Activated T-cell treated with anti-CD3 and anti-CD28 coated beads, Interleukin-2, amount 50 U/mL, for 72 hours (primary cell): ENCODE measurements at places on chromosomes 3 and 15.

DNA sequence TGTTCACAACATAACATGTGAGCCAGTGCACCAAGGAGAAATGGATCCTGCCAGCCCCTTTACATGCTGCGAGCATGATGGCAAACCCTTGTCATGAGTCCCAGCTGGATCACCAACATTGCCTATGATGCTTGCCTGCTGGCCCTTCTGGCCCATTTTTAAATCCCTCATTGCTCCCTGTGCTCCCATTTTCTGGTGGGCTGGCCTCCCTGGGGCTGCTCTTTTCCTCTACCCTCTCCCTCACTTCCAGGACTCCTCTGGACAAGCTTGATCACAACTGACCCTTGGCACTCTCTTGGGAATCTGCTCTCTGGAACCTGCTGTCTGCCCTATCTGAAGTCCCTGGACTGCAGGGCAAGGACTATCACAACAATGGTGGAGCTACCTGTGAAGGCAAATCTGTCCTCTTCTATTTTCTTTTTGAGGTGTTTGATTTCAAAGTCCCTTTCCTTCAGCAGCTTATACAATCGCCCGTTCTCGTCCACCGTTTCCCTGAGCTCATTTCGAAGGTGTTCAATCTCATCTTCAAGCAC lies 16.3 kb downstream of the CCDC13 start:
- no peak for DNase-seq

- no peak for DNase-seq
Measured at GRCh38 chr3:133937061-133937686, 41.5 kb upstream of the RAB6B start.

DNA sequence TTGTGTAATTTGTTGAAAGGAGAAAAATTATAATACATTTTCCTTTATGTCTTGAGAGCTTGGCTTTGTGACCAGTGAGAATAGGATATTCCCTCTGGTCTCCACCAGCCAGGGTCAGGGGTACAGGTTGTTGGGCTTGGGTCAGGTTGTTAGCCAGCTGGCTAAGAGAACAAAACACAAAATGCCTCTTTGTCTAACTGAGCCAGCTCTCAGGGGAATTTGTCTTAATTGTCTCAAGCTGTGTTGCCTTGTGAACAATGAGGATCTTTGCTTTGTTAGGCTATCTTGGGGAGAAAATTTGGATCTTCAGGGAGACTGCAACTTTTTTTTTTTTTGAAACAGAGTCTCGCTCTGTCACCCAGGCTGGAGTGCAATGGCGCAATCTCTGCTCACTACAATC lies 17.7 kb upstream of the GK5 start:
- DNase-seq, result no peak

GRCh38 chr3:174951034-174951433 lies 91.9 kb downstream of the NAALADL2 start:
- no peak for DNase-seq

- no peak for DNase-seq
Measured at GRCh38 chr3:38000242-38000916, 9.8 kb downstream of the VILL start.

GRCh38 chr15:90814191-90814821 lies 54.1 kb upstream of the FURIN start:
- no peak for DNase-seq

- peak; percentile 6 for DNase-seq
Measured at GRCh38 chr15:42494998-42495360, 455 bp upstream of the SNAP23 start.

GRCh38 chr3:39965461-39965860 lies 156.1 kb downstream of the MYRIP start:
- no peak for DNase-seq

DNA sequence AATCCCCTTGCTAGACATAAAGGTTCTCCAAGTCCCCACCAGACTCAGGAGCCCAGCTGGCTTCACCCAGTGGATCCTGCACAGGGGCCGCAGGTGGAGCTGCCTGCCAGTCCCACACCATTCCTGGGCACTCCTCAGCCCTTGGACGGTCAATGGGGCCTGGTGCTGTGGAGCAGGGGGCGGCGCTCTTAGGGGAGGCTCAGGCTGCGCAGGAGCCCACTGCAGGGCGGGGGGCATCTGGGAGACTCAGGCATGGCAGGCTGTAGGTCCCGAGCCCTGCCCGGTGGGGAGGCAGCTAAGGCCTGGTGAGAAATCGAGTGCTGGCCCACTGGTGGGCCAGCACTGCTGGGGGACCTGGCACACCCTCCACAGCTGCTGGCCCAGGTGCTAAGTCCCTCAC lies 75.1 kb upstream of the TBC1D5 start:
- no peak for DNase-seq

DNA sequence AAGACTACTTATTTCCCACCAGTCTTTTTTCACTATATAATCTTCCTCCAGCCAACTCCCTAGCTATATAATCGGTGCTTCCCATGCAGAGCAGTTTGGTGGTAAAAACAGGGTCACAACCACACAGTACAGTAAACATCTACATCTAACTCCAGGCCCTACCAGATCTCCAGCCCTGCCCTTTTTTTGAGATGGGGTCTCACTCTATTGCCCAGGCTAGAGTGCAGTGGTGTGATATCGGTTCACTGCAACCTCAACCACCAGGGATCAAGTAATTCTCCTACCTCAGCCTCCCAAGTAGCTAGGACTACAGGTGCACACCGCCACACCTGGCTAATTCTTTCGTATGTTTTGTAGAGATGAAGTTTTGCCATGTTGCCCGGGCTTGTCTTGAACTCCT lies 49.1 kb upstream of the TLE3 start:
- DNase-seq, result no peak

DNA sequence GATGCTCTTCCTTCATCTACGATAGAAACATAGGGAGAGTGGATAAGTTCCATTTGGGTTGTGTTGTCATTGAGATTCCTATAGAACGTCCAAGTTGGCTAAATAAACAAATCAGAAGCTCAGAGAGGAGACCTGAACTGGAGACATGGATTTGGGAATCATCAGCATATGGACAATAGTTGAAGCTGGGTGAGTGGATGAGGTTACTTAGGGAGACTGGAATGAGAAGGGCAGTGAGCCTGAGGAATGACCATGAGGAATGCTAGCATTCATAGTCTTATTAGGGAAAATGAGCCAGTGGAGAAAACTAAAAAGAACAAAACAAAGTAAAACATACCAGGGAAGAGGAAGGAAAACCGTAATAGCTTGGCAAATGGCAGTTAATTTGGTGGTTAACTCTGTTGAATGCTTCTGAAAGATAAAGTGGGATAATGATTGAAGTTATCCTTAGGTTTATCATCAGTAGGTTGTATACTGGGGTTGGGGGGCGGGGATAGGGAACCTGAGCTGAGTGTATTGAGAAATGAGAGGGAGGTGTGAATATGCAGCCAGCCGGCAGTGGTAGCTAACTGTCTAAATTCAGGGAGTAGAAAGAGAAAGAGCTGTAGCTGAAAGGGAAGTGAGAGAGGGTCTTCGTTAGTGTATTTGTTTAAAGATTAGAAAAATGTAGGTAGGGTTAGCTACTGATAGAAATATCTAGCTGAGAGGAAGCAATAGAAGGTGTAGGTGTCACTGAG lies 74.6 kb downstream of the ARHGEF26 start:
- no peak for DNase-seq

DNA sequence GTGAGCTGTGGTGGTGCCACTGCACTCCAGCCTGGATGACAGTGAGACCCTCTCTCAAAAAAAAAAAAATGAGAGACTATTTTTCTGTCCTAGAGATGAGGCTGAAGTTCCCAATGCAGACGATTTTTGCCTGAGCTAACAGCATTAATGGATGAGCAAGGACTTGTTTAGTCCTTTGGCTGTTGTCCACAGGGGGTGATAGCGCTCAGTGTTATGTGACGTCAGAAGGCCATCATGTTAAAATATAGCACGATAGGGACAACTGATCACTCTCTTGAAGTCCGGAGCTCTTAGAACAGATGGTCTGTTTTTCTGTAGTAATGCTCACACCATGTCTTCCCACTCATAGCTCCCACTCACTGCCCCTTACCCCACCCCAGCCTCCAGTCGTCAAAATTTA lies 6.8 kb downstream of the TRNT1 start:
- no peak for DNase-seq

- no peak for DNase-seq
Measured at GRCh38 chr15:69823223-69823907, 274.4 kb downstream of the TLE3 start.

DNA sequence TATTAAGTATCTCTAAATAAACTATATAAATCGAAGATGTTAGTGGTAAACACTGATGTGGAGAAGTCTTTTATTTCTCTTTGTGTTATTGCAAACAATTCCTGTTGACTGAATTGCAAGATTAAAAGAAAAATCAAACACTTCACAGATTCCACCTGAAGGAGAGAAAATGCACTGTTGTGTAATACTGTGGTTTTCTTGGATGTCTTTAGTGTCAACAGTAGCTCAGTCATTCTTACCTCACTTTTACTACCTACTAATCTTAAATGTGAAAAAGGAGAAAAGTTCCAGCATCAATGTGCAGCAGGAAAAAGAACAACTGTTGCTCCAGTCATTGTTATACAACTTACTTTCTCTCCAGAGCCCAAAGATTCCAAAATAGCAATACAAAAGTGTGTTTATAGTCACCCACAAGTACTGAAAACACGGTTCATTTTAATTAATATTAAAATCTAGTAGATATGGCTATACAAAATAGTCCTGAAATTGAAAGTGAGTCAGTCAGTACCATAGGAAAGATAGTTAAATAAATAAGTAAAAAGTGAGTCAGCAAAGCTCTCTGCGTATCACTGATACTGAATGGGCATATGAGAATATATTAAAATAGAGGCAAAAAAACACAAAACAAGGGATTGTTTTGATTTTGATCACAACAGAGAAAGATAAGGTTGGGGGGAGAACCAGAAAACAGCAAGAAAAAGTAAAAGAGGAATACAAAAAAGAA lies 90.5 kb upstream of the CSPG5 start:
- no peak for DNase-seq

DNA sequence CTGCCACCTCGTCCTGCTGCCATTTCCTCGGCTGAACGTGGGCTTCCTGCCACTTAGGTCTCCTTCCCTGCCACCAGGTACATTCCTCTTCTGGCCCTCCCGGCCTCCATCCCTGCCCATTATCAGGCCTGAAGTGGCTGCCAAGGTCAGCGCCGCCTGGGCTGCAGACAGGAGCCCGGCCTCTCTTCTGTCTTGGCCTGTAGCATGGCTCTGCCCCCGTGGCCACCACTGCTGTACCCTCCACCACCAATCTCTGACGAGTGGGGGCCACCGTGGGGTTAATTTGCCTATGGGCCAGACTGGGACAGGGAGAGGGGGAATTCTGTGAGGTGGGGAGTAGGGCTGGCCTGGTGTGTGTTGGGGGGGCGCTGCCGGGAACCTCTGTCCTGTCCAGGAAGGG lies 2.0 kb upstream of the BAHD1 start:
- no peak for DNase-seq

- DNase-seq, result no peak
Measured at GRCh38 chr3:152549263-152549662, 280.5 kb downstream of the MBNL1 start.

GRCh38 chr3:108569336-108569735 lies 19.9 kb downstream of the CIP2A start:
- DNase-seq, result no peak

GRCh38 chr3:67033079-67033478 lies 35.0 kb downstream of the KBTBD8 start:
- DNase-seq, result no peak

DNA sequence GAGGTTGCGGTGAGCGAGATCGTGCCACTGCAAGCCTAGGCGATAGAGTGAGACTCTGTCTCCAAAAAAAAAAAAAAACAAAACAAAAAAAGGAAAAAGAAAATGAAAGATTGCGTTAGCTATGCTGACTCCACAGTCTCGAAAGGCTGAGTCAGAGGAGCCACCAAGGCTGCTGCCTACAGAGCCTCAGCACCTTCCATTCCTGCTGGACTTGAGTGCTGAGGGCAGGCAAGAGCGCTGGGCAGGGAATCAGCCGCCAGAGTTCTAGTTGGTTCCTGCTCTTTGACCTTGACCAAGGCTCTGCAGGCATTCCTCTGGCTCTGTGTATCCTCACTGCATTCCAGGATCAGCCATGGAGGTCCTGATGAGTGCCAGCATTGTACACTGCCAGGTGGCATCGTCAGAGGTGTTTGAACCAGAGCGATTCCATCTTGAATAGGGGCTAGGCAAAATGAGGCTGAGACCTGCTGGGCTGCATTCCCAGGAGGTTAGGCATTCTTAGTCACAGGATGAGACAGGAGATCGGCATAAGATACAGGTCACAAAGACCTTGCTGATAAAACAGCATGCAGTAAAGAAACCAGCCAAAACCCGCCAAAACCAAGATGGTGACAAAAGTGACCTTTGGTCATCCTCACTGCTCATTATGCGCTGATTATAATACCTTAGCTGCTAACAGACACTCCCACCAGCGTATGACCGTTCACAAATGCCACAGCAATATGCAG lies 5.9 kb downstream of the MESP2 start:
- DNase-seq, result peak; percentile 23

- DNase-seq, result peak; percentile 88
Measured at GRCh38 chr3:12556690-12557472, at the start of gene MKRN2. MKRN2 (plus strand) TSS chr3:12557087; CDS start chr3:12557151, 64 bp downstream.

DNA sequence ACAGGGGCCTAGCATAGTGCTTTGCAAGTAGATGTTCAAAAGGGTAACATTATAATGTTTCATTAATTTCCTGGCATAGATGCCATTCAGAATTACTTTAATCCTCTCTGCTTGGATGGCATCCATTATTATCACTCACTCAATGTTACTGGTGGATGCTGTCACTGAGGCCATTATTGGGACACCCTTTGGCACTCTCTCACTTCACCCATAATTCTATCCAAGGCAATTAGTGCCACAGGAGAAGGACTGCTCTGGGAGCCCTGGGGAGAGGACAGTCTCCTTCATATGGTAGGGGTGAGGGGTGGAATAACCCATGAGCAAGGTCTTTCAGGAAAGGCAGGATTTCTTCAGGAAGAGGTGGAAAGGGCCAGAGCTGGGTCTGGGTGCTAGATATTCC lies 28.7 kb upstream of the SLC28A1 start:
- no peak for DNase-seq

DNA sequence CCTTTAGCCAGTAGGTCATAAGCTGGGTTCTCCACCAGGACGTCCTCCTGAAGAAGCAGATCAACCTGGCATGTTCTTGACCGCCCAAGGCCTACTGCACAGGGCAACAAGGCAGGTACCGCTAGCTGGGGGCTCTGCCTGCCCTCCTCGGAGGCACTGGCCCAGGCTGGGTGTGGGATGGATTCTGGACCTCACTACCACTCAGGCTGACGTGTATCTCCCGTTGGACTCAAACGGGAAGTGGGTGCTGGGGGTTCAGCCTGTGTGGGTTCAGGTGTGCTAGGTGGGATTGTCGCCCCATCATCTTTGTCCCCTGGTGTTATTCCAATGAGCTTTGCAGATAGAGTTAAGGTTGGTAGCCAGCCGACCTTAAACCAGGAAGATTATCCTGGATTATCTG lies 95.0 kb upstream of the SNRPA1 start:
- no peak for DNase-seq
